ENCODE measurements at places on chromosomes 6 and 20.

- no peak for DNase-seq
Observed at GRCh38 chr20:38999217-38999616, 37.1 kb downstream of the DHX35 start.

DNA sequence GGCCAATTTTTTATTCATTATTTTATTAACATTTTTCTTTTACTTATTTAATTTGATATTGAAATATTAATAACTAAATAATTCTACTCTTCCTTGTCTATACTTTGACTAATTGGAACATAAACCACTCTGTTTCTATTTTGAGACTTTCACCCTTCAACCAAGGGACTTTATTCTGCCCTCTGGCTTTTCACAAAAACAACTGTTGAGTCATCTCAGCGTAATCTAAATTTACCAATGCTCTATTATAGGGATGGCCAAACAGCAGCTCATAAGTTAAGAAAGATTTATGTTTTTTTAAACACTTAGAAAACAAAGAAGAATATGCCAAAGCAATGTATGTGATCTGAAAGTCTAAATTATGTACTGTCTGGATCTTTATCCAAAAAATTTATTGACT, 46.7 kb downstream of the DOP1A start:
- no peak for DNase-seq

- no peak for DNase-seq
Observed at GRCh38 chr6:114271405-114271804, 71.4 kb downstream of the HS3ST5 start.

DNA sequence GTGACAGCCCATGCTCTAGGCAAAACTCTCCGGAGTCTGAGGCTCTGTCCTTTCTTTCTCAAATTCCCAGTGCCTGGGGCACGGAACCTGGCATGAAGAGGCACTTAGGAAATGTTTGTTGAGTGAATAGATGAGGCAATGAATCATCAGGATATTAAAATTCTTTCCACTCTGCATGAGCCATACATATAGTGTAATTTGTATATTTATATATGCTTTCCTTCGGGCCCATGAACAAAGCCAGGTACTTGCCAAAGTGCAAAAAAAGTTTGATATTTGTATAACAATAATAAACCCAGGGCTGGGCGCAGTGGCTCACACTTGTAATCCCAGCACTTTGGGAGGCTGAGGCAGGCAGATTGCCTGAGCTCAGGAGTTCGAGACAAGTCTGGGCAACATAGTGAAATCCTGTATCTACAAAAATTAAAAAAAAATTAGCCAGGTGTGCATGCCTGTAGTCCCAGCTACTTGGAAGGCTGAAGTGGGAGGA, 212.3 kb upstream of the ZNF217 start:
- no peak for DNase-seq

GRCh38 chr20:3980260-3981131, 34.9 kb downstream of the RNF24 start:
- no peak for DNase-seq

- DNase-seq: no peak
Observed at GRCh38 chr20:62296724-62297448, 5.9 kb upstream of the ADRM1 start.

DNA sequence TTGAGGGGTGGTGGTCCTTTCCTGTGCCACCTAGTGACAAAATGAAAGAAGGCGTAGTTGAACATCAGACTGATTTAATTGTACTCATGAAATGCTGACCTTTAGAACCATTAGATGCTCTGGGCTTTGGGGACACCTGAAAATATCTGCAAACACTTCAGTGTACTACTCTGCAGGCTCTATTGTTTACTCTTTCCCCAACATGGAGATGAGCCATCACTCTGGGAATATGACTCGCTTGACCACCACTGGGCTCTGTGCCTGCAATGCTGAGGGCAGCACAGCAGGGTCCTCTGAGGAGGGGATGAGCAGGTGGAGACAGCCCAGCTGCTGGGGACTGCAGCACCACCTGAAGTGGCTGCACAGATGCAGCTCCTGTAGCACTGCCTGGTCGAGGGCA, 74.8 kb upstream of the SLC24A3 start:
- no peak for DNase-seq

- DNase-seq: no peak
Observed at GRCh38 chr6:51330971-51331370, 512.3 kb downstream of the TFAP2B start.

GRCh38 chr6:75204959-75205775, 686 bp downstream of the COL12A1 start:
- DNase-seq: peak; percentile 47

- peak; percentile 8 for DNase-seq
Observed at GRCh38 chr6:6006006-6006427, 708 bp downstream of the NRN1 start.

DNA sequence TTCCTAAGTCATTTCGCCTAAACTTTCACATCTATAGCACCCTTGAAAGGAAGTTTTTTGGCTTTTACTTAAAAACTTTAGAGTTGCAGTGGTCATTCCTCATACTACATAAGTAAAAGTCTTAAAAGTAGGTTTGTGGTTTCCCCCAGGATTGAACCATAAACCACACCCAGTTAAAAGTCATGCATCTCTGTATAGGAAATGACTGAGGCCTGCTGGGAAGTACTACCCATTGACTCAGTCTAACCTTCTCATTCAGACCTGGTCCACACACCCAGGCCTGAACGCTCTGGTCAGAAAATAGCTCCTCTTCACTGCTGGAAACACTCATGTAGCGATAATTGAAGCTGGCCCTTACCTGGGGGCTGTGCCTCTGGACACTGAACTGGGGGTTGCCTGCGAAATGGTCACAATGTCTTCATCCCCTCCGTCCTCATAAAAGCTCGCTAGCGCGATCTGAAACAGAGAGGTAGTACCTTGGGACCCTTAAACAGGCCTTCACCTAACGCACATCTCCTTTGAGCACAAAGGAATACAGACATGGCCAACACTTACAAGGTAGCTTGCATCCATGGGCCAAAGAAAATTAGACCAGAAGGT, 2.6 kb downstream of the NSFL1C start:
- no peak for DNase-seq

DNA sequence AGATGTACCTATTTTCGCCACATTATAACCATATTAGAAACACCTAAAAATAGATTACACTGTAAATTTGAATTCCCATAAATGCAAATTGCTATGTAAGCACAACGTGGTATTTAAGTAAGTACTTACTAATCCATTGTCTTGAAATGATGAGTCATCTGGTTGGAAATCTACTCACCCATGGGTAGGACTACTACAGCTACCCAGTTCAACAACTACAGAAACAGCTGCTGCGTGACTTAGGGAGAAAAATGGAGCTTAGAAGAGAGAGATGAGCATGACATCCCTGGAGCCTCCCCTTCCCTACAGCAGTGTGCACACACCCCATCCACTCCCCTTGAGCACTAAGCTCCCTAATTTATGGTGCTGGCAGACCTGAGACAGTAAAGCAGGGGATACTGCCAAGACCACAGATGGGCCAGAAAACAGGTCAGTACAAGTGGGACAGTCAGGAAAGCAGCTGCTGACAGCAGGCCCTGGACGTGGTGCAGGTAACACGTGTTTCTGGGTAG, 26.9 kb downstream of the RRAGD start:
- DNase-seq: peak; percentile 97

DNA sequence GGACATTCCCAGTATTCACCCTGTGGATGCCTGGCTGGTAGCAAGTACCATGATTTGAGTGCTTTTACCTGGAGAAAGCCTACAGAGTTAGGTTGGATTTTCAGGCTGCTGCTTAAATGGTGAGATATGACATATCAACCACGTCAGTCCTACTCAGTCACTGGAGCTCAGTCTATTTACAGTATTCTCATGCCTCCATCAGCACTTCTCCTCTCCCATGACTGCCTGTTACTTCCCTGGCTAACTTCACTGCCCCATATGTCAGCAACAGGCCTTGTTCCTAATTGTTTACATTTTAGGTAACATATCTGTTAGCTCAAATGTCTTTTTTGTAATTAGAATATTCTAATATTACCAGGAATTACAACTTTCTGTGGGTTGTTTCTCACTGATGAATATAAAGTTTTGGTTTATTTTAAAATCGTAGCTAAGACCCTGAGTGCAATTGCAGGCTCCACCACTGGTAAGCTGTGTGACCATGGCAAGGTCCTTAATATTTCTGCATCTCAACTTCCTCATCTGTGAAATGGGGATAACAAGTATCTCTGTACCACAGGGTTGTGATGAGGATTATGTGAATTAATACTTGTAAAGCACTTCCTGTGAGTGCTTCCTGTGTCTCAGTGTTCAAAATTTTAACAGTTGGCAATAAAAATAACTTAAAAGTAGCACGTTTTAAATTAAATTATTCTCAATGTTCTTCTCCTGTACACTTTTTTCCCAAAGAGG, 54.3 kb downstream of the RNF144B start:
- DNase-seq: peak; percentile 19

GRCh38 chr6:35360349-35361138, 18.2 kb downstream of the PPARD start:
- DNase-seq: peak; percentile 35

- peak; percentile 81 for DNase-seq
Observed at GRCh38 chr6:3209114-3210023, 18.1 kb downstream of the TUBB2B start.

DNA sequence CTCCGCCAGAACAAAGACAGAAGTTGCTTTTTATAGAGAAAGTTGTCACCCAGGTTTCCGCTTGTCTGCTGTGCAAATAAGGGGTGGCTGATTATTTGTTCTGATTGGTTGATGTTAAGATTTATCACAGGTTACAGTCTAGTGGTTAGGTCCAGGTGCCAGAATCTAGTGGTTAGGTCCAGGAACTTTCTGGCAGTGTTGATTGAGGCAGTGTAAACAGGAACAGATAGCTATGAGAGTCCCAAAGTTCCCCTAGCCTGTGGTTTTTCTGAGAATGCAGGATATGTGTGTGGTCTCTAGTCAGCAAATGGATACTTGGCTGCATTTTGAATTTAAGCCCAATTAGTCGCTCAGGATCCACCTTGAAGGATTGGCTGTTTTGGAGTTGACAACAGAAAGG, 148.0 kb downstream of the TMEM200A start:
- DNase-seq: no peak

DNA sequence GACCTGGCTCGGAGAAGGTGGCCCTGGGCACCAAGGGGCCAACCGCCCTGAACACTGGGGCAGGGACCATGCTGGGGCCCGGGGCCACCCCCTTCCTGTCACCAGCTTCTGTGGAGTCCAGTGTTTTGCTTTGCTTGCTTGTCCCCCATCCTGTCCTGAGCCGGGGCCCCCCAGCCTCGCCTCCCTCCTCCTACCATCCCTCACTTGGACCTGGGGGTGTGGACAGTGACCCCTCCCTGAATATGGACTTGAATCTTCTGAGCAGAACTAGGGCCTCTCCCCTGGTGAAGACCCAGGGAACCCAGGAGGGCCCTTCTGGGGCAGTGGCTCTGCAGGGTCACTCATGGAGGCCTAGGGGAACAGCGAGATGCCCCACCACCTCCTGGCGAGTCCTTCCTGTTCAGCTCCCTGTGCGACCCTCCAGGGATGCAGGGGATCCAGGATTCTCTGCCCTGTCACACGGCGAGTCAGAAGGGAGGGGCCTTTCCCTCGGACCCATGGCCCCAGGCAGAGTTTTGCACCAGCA, 41.6 kb downstream of the VSTM2L start:
- DNase-seq: no peak

DNA sequence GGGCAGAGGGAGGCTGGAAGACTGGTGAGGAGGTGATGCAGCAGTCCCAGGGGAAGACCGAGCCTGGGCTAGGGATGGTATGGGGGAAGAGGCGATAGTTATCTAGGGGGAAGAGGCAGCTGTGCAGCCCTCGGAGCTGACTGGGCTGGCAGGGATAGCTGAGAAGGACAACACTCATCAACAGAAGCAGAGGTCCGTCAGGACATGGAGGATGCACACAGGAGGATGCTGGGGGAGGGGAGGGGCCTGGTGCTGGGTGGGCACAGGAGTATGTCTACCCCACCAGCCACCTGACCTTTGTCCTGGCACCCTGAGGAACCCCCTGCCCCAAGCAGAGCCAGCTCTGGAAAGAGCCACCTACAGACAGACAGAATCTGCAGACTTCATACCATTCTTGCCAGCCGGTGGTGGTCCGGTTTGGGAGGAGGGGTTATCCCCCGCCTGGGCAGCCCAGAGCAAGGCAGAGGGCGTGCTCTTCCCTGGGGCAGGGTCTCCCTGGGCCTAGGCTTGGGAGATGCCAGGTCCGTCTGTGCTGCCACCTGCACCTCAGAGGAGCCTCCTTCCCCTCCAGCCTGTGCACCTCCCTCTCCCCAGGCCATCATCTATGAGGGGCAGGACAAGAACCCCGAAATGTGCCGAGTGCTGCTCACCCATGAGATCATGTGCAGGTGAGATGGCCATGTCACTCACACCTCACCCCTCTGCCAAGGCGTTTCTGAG, 14.9 kb downstream of the EBF4 start:
- DNase-seq: no peak

GRCh38 chr6:129874837-129875236, 13.7 kb upstream of the TMEM244 start:
- no peak for DNase-seq

DNA sequence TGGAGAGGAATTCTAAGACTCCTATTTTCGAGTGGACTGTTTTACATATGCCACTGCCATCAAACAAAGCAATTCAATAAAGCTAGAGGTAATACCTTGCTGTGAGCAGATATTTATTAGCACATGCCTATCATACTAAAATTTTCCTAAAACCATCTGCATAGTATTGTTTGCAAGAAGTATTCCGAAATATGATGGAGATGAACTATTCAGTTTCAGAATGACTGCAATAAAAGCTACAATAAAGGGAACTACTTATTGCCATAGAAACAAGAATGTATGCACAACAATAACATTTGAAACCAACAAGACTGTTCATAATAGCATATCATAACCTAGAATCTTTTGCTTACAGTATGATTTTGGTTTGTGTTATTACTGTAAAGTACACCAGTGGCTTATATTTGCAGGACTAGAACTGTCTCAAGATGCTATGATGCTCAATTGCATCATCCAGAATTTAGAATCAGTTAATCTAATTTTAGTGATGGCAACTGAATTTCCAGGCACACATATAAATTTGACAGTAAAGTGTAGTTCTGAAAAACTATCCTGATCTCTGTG, 144.3 kb downstream of the GRIK2 start:
- peak; percentile 5 for DNase-seq

DNA sequence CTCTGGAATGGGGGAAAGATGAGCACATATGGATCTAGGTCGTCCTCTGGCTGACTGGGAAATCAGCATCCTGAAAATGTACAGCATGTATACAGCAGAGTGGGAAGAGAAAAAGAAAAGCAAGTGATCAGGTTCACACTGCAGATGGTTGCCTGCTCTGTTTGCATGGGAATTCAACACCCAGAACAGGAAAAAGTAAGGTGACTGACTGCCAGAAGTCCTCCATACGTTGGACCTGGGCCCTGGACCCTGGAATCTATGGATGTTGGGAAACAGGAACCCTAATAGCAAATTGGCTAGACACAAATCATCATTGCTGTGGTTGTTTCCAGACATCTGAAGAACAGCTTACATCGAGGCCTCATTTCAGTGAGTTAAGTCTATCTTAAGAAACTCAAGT, 30.3 kb upstream of the TNFAIP3 start:
- DNase-seq: no peak

DNA sequence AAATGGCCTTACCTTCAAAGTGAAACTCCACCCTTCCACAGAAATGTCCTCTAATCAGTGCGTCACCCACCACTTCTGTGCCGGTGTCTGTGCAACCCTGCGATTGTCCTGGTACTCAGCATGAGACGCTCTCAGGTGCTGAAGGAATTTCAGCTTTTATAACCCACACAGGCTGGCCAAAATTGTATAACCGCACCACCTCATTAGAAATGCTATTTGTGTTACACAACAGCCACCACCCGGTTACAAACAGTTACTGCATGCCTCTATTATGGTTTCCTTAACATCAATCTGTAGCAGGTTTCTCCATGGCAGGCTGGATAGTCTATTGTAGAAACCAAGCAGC, 51.5 kb downstream of the SLC23A2 start:
- DNase-seq: no peak

GRCh38 chr6:138500867-138501446, 1.7 kb upstream of the NHSL1 start:
- DNase-seq: peak; percentile 33
